BE2C (cell line): ENCODE measurements at places on chromosomes 7 and 10.

DNA sequence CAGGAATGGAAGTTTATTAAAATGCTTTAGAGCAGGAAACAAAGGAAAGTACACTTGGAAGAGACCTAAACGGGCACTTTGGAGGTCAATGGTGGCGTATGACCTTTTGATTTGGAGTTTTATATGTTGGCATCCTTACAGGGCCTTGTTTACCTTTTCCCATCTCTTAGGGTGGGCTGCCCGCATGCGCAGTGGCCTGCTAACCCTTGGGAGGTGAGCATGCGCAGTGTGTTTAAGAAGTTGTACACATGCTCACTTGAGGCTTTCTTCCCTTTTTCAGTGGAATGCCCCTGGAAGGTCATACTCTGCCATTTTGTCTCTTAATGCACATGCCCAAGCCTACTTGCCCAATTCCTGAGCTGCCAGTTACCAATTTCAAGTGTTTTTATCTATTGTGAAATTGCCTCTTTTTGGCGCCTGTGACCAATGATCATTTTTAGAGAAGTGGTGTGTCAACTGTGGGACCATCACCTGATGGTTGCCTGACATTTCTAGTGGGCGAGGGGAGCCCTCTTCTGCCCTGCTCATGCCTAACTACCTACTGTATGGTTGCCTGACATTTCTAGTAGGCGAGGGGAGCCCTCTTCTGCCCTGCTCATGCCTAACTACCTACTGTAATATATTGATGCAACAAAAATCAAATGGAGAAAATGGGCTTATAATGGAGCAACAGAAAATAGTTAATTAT, 138.0 kb downstream of the PPP1R9A start:
- peak; percentile 7 for DNase-seq

GRCh38 chr10:88791924-88792323, 10.6 kb upstream of the LIPM start:
- DNase-seq, result peak; percentile 28

GRCh38 chr10:70970830-70971229, 82.5 kb upstream of the PCBD1 start:
- no peak for DNase-seq

DNA sequence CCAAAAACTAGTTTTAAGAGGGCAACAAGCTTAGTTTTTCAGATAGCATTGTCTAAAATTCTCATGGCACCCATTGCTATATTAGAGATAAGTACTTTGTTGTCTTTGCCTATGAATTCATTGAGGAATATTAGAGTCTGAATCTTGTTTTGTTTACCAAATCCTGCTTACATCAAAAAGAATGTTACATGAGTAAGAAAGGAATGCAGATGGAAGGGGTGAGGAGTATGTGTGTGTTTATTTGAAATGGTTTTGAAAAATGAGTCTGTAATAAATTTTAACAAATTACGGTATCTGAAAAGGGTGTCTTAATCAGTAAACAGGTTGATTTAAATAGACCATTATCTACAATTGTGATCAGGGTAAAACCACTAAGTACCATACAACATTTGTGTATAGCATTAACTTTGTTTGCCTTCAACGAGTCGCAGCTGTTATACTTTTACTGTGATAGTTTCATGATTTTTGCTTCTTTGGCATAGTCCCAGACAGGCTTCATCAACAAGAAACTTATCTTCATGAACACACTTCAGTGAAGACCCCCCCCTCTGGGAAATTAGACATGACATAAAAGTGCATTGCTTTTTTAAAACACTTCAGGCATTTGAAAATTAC, 1183.9 kb upstream of the C7orf33 start:
- no peak for DNase-seq

GRCh38 chr7:152054367-152055230, 29.1 kb downstream of the GALNT11 start:
- no peak for DNase-seq

- DNase-seq, result no peak
These were observed 51.5 kb downstream of the AFAP1L2 start for GRCh38 chr10:114352653-114353298.

DNA sequence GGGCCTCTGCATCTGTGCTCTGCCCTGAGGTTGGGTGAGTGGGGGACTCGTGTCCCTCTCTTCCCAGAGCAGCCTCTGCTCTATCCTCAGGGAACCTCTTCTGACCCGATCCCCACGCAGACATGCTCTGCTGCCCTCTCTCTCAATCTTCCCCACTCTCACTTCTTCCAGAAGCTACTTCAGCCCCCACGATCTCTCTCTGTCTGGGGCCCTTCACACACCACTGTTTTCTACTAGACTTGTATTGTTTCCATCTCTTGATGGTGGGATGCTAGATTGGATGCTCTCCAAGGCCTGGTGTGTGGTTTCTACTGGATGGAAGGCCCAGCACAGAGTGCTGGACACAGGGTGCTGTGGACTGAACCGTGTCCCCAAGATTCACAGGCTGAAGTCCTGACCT, 10.0 kb downstream of the MGMT start:
- DNase-seq, result no peak

GRCh38 chr7:146096994-146097393, 19.6 kb upstream of the CNTNAP2 start:
- DNase-seq, result no peak

GRCh38 chr10:33290321-33291052, 44.0 kb downstream of the NRP1 start:
- no peak for DNase-seq

DNA sequence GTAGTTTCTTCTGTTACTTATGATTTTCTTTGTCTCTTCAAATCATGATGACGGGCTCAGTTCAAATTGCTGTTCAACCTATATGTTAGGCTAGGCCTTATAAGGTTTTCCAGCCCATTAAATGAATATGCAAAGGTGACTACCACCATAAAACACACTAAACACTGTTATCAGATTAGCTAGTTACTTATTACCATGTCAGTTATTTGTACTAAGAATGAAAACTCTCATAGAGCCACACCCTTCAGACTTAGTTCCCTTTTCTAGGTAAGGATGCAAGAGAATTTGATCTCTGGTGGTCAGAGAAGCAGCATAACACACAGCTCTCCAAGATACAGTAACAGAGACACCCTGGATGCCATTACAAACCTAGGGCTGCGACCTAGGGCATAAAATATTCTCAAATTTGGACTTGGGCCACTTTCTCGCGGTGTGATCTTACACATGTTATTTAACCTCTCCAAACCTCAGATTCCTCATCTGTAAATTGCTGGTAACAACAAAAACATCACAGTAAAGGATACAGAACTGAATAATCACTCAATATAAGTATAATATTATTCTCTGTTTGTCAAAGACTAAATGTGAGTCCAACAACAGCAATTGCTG, 35.6 kb downstream of the ANKMY2 start:
- DNase-seq, result no peak

DNA sequence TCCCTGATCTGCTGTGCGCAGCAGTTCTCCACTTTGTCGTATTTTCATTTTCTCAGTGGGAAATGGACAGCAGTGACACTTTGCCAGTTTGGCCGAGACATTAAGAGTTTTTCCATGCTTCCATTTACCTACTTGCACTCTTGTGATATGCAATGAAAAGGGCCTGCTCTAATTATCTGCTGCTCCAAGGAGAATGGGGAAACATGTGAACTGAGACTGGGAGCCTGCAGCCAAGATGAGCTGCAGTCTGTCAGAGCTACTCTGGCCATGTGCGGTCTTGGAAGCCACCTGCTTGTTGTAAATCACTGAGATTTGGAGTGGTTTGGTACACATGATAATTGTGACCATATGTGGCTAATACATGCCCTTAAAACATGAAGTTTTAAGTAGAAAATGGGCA, 586.6 kb upstream of the POT1 start:
- DNase-seq, result peak; percentile 61

DNA sequence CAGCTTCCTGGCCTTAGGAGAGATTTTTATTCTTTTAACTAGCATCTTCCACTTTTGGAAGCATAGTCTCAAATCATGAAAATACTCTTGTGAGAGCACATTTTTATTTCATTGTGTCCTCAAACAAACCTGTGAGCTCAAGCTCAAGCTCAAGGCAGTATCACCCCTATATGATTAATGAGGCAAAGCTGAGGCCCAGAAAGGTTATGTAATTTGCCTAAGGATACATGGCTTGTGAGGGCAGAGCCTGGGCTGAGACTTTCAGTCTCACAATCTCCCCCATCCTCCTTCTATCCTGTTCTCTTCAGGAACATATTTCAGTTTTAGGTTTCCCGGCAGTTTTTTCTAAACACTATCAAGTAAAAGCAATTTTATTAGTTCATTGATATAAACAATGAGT, 359.5 kb downstream of the PTEN start:
- no peak for DNase-seq

DNA sequence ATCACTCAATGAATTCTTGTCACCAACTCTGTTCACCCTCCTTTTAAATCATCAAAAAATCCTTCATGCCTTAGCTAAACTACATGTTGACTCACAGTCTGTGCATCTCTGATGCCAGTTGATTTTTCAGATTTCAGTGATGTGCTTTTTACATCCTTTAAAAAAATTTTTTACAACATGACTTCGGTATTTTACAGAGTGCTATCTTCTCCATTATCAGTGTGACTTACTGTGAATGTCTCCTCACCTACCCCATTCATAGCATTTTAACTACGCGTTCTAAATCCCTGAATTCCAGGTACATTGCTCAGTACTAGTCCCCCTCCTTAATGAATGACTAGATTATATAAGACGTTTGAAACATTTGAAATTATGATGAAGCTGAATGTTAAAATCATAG, 98.7 kb downstream of the DNAH11 start:
- no peak for DNase-seq

DNA sequence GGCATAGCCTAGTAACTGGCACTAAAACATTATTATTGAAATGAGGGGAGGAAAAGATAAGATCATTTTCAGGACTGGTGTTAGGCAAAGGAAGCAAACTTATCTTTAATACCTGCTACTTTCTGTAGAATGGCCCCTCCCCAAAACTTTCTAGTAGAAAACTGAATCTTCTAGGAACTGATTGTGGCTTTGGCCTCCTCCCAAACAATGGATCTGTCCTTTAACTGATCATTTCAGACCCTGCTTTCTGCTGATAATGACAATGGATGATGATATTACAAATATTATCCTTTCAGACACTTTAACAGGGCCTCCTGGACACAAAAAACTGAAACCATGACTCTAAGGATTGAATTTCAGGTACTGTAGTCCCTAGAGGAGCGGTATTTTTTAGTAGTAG, 55.1 kb downstream of the EZH2 start:
- DNase-seq, result no peak

DNA sequence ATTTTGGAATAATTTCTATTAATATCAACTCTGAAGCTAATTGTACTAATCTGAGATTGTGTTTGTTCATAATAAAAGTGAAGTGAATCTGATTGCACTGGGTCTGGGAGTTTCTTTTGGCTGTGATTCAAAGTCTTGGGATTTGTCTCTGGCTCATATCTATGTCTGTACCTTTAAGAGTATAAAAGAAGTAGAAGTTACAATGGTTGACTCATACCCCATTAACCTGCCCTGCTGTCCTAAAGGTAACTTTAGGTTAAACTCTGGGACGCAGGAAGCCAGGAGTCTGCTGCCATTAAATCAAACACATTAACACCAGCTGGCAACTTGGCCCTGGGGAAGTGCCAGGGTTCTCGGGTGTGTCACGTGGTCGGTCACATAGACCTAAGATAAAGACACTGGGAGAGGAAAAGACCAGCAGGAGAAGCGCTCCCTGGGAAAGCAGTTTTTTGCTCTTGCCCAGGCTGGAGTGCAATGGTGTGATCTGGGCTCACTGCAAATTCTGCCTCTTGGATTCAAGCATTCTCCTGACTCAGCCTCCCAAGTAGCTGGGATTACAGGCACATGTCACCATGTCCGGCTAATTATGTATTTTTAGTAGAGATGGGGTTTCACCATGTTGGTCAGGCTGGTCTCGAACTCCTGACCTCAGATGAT, 17.8 kb downstream of the SCD start:
- DNase-seq, result peak; percentile 75

DNA sequence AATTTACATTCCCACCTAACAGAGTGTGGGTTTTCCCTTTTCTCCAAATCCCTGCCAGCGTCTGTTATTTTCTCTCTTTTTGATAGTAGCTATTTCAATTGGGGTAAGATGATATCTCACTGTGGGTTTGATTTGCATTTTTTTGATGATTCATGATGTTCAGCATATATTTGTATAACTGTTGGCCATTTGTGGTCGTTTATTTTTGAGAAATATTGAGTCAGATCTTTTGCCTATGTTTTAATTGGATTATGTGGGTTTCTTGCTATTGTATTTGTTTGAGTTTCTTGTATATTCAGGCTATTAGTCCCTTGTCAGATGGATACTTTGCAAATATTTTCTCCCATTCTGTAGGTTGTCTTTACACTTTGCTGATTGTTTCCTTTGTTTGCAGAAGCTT, 193.8 kb downstream of the ABCA13 start:
- DNase-seq, result no peak

DNA sequence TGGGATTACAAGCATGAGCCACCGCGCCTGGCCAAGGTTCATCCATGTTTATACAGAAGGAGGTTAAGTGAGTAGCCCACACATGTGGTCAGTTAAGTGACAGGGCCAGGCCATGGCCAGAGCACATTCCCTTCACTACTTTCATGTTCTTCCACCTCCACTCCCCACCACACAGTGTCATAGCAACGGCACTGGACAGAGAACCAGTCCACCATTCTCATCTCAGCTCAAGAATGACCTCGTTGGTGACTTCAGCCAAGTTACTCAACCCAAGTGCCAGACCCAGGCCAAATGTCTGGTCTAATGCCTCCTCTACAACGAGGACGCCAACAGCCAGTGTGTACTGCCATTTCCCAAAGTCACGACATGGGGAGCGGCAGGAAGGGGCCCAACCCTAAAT, 62.4 kb downstream of the INHBA start:
- DNase-seq, result no peak

- DNase-seq, result peak; percentile 67
These were observed 297.3 kb upstream of the LYZL1 start for GRCh38 chr10:28991333-28992270.

DNA sequence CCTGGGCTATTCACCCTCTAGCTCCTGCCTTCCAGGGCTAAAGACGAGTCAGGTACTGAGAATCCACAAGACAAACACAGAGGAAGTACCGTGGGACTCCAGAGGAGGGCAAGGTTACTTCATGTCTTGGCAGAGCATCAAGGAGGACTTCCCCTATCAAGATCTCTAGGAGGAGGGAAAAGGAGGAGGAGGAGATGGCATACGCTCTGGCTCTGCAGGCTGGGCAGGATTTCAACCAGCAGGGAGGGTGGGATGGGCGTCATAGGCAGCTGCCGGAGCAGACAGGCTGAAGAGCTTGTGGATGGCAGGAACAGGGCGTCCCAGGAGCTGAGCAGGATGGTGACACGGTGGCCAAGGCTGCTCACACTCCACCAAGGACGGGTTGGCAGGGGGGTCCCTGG, 21.3 kb downstream of the MDH2 start:
- no peak for DNase-seq

- DNase-seq, result no peak
These were observed 50.6 kb downstream of the VPS41 start for GRCh38 chr7:38858259-38858884.

DNA sequence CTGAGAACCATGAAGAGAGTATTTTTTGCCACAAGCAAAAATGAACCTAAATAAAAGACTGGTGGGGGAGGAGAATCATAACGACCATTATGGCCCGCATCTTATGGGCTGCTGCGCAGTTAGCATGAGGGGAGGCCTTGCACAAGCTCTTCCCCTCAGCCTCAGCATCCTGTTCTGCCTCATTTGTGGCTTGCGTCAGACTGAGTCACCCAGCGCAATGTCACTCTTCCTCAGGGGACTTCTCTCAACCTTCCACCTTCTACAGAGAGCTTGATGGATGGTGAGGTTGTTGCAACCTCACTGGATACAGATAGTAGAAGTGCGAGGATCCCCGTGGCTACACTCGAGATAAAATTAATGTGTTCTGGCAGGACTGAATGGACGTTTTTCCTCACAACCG, 16.8 kb upstream of the GPR15LG start:
- peak; percentile 24 for DNase-seq
